NCI-H146 (cell line): ENCODE measurements at places on chromosomes 7 and 10.

DNA sequence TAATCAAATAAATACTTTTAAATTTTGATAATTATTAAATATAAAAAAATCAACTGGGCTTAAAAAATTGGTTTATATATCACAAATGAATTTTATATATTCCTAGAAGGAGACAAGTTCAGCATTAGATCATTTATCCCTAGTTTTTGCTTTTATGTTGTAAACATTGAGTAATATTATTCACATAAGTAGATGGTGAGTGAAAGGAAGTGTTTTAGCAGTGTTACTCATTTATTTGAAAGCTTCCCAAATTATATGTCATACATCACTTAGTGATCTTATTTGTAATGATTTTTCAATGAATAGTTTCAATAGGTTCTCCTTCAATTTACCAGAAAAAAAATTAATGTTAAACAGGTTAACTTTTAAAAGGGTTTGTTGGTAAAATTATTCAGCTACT, 15.8 kb downstream of the KLLN start:
- no peak for DNase-seq

DNA sequence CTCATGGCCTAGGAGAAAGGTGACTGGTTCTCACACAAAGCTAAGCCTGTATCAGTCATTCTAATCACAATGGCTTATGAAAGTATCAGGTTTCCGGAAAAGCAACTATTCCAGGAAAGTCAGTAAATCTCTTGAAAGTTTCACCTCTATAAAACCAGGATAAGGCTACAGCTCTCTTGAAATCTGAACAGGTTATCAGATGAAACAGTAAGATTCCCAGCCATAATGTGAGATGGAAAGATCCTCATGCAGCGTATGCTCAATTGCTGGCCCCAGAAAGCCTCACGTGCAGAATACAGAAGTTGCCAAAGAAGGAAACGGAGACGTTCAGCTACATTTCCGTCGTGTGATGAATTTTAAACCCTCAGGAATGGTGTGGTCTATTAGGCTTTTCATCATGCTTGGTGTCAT, 90.0 kb downstream of the PFKFB3 start:
- no peak for DNase-seq

DNA sequence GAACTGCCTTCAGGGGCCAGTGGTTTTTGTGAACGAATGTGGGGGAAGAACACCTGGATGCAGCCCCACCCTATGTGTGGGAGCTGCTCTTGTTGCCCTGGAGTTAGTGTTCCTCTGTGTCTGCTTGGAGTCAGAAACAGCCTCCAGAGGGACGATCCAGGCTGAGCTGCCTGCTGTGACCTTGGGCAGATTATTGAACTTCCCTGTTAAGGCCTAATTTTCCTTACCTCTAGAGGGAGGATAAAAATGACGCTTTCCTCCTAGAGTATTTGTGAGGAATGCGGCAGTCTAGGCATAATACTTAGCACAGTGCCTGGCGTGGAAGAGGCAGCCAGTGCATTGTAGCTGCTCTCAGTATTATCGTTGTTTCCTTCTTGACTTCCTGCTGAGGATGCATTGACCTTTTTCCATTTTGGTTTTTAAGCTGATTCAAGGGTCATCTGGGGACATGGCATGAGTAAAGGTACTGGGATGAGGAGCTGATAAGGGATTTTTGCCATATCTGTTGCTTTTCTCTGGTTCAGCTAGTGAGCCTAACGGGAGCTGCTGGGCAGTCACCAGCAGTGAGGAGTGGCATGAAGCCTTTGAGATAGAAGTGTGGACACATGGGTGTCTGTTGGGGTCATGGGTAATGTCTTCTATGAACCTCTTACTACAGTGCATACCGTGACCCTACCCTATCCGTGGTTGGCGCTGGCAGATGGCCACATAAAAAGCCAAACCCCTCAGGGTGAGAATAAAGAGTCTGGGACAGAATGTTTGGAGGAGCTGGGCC, 6.4 kb downstream of the ZFYVE27 start:
- no peak for DNase-seq

DNA sequence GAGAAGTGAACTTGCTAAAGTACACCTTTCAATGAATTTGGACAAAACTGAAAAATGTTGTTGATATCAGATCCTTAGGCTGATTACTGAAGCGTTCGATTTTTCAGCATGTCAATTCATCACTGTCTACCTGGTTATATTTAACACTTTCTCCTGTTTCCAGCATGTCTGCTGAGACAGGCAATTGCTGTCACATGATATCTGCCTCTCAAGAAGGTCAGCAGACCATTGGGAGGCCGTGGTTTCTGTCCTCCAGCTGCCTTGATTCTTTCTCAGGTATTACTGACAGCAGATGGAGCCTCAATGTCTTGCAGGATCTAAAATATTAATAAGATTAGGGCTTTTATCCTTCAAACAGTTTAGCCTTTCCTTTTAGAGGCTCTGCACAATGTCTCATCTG, 127.5 kb downstream of the SNX10 start:
- no peak for DNase-seq

DNA sequence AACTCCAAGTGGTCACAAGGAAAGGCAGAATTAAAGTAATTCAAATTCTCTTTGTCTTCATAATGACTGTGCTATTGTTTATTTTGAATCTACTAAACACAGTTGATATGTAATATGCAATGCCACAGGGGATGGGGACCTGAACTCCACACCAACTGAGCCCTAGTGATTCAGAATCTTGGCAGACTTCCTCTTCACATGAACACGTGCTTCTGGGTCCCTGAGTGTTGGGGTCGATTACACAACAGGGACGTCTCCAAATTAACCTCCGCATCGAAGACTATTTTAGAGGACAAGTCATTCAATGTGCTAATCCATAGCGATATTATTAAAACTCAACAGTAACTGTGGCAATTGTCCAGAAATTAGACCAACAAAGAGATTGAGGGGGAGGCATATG, 95.3 kb upstream of the CARD11 start:
- no peak for DNase-seq
